ENCODE measurements at places on chromosomes 3 and 15.

DNA sequence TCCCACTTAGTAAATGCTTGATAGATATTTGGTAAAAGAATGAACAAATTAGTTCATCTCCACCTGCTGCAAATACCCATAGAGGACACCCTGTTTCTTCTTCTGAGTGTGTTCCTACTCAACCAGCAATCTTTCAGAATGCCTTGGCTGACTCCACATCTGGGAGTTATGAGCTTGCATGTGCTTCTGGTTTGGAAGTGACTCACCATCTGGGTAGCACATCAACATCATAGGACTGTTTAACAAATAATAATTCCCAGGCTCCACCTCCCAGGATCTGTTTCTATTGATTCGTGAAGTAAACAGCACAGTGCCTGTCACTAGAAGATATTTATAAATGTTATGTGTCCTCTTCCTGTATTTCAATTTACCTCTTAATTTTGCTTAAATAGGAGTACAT, 580.1 kb downstream of the ROBO2 start:
- DNase-seq: no peak

GRCh38 chr3:179455954-179456353, 4.7 kb upstream of the GNB4 start:
- no peak for DNase-seq

- DNase-seq: no peak
Measured at GRCh38 chr15:52080706-52081392, 31.7 kb downstream of the BCL2L10 start.

GRCh38 chr3:135905058-135905724, 60.3 kb upstream of the PPP2R3A start:
- DNase-seq: no peak

GRCh38 chr3:64684715-64685261, 3.0 kb downstream of the ADAMTS9 start:
- DNase-seq: no peak

DNA sequence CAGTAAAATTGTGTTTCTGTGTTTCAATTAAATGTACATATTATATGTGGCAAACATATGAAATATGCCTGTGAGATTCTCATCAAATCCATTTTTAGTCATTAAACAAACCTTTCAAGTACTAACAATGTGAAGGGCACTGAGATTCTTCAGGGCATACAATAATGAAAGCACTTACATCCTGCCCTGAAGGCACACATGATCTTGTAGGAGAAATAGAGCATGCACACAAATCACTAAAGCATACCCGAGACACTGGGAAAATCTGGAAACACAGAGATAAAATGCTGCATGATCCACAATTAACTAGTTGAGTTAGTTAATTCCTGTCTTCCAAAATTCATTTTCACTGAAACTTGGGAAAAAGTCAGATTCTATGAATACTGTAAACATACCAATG, 810.5 kb upstream of the NECTIN3 start:
- DNase-seq: no peak

DNA sequence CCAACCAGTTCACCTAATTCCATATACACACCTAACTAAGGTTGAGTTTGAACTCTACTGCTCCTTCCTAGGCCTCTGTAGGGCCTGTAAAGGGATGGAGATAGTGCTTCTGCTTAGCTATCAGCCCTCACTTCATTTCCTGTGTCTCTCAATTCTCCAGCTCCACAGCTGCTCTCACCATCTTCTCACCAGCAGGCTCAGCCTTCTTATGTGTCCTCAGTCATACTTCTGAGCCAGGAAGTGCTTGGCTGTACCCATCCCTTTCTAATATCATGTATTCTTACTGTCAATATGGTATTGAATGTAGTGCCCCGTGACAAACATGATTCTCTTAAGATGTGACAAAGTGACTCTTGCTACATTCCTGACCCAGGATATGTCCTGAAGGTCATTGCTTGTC, 116.9 kb downstream of the SLC9A9 start:
- no peak for DNase-seq

DNA sequence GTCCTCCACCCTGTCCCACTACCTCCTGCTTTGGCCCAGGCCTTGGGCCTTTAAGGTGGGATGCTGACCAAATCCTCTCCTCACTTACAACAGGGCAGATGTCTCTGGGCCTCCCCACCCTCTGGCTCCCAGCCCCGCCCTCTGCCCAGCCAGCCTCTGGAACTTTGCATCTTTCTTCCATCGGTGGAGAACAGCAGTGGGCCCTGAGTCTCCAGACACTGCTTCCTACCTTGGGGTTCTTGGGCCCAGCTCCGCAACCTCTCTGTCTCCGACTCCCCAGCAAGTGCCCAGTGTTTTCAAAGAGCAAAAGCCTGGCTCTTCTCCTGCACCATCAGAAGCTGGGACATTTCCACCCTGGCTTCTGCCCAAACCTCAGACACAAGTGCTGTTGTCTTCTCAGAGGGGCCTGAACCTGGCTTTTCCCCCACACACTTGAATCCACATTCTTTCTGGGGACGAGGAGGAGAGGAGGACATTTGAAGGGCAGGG, 33.1 kb downstream of the MRAS start:
- DNase-seq: no peak

- DNase-seq: no peak
Measured at GRCh38 chr3:2205692-2206091, 107.0 kb downstream of the CNTN4 start.

Data from GDM1 (cell line).